ENCODE measurements at places on chromosomes 5 and 9.

DNA sequence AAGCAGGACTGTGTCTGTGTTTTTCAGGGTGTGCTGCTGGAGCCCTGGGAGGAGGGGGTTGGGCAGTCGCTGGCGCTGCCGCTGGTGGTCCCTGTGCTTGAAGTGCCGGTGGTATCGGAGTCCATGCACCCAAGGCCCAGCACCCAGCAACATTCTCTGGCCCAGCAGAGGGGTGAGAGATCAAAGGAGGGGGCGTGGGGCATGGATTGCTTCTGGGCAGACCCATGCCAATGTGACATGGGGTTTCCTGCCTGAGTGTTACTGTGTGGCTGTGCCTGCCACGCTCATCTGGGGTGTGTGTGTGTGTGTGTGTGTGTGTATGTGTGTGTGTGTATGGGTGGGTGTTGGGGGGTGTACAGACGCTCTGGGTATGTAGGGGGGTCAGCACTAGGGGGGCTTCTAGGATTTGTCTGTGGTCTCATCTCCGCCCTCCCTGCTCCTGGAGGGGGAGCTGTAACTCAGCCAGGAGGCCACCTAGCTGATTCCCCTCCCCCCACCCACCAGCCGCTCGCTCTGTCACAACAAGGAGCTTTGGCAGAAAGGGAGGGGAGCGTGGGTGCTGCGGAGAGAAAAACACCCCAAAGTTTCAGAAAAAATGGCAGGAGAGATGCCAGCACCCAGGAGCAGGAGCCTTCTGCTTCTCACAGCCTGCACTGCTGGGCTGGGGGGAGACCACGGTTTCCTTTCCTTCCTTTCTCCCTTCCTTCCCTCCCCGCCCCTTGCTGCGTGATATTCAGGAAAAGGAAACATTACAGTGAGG, 35.9 kb upstream of the HSPA9 start:
- DNase-seq: no peak

DNA sequence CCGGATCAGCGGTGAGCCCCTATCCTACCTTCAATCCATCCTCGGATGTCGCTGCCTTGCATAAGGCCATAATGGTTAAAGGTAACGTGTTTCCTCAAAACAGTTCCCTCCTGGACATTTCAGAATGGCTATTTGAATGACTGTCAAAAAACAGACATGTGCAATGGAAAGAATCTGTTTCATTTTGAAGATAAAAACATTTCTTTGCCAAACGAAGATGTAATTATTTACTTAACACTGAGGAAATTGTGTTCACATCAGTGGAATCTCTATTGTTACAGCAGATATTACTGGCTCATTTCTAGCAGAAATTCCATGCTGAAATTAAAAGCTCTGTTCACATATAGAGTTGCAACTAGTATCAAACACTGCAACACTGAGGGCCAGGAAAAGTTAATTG, 7.1 kb downstream of the ANXA1 start:
- DNase-seq: no peak

DNA sequence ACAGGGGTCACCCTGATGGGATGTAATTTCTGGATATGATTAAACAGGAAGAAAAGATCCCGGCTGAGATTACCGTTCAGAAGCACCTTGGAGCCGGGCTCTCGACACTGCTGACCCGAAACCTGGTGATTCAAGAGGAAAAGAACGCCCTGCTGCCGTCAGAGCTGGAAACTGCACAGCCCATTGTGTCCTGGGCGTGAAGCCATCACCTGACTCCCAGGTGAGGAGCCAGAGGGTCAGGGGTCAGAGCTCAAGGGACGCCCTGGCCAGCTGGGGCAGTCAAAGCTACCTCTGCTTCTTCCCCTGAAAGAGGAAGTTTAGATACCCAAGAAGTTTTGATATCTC, 17.8 kb upstream of the SLC12A7 start:
- DNase-seq: no peak

- DNase-seq: no peak
These were observed 698.4 kb downstream of the DNAH5 start for GRCh38 chr5:13246053-13246452.

DNA sequence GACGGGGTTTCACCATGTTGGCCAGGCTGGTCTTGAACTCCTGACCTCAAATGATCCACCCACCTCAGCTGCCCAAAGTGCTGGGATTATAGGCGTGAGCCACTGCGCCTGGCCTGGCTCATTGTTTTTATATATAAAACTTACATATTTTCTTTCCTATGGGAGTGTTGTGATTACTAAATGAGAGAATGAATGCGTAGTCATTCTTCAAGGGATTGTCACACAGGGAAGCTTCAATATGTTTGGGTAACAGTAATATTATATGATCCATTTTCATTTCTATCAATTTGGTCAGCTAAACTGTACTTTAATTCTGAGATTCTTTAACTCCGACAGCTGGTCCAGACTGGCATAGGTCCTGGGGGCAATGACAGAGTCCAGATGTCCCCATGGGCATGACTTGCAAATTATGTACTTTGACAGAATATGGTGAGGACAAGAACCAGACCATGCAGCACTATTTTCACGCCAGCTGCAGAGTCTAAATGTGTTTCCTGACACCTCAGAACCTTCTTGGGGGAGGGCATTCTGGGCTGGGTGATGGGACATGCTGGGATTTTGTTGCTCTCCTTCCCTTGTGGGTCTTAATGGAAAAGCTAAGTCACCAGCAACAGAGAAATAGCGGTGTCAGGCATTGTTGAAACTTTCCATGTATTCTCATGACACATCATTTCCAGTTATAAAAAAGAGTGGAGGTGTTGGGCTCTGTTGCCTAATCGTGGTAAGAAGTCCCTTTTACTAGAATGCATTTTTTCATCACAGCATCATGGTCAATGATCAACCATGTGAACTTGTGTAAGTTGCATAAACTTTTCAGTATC, 40.9 kb upstream of the TNC start:
- no peak for DNase-seq

GRCh38 chr5:6401410-6401809, 23.1 kb upstream of the MED10 start:
- DNase-seq: no peak

DNA sequence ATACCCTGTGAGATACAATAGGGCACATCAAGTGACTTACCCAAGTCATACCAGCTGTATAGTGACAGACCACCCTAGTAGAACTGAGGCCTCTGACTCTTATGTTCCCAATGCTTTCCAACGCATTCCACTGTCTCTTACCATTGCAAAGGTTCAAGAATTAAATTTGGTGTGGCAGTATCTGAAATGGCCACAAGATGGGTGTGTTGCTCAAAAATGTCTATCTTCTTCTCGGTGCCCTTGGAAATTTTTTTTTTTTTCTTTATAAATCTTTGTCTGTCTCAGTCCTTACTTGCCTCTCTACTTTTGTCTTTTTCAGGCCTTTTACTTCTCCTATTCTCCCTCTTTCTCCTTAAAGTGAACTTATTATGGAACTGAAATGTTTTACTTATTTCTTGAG, 48.4 kb downstream of the GPR21 start:
- no peak for DNase-seq

DNA sequence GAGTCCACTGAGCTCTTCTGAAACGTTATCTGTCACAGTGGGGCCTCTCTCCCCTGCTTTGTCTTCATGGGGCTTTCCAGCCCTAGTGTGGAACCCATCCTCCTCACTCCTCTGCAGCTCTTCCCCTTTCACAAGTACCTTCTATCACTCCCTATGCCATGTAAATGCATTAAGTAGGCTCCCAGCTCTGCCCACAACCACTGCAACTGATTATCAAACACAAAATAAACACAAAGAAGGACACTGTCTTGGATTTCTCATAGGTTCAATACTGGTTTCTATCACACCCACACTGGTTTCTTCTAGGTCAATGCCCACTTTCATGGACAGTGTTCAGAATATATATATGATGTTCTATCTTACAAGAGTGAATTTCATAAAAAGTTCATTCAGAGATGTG, 139.4 kb downstream of the GNAQ start:
- no peak for DNase-seq

DNA sequence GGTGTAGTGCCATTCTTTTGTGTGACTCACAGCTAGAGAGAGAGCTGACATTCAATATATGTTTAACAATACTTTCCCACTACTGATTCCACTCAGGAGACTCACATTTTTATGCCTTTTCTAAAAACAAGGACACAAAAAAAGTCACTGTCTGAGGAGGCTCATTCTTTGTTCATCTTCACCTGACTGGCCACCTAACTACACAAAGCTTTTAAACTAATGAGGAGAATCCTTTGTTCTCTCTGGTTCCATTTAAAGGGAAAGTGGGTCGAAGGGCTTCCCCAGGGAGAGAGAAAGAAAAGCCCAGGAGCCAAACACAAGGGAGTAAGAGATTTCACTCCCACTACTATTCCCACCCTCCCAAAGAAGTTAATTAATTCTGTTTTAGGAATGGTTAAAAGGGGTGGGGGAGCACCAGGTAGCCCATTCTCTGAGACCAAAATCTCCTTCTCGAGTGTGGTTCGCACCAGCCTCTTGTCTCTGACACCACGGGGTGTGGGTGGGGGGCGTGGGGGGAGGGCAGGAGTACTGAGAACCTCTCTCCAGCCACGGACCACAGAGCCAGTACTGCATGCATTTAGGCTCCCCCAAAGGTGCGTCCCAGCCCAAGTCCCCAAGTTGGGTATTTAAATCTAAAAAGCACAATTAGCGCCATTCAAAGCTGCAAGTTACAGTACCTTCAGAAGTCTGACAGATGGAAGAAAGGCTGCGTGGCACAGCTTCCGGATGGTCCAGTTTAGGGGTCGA, 747 bp downstream of the TRPM3 start:
- DNase-seq: no peak

DNA sequence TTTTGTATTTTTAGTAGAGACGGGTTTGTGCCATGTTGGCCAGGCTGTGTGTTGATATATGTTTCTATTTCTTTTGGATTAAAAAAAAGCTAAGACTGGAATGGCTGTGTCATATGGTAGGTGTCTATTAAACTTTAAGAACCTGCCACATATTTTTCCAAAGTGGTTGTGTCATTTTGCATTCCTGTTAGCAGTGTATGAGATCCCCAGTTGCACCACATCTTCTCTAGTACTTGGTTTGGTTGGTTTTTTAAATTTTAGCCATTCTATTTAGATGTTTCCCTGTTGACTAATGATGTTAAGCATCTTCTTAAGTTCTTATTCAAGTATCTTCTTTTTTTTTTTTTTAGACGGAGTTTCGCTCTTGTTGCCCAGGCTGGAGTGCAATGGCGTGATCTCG, 36.2 kb upstream of the MEGF9 start:
- no peak for DNase-seq

DNA sequence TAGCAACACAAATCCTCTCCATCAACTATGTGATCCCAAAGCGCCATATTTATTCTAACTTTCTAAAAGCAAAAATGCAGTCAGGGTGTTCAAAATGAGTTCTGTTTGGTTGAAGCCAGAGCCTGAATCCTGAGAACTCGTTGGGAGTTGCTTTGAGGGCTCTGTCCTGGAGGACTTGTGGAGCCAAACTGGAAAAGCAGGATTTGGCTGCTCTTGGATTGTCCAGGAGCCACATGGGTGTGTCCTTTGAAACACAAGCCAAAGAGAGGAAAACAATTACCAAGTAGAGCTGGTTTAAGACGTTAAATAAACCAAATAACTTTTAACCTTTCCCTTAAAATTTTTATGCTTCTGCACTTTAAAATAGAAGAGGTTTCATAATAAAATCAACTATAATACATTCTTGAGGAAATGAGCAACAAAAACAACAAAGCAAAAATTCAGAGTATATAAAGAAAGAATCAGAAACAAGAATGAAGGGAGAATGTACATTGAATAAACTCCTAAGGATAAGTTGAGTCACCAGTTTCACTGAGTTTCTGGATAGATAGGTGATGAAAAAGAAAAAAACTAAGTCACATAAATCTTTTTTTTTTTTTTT, 13.5 kb downstream of the C5orf46 start:
- DNase-seq: no peak

DNA sequence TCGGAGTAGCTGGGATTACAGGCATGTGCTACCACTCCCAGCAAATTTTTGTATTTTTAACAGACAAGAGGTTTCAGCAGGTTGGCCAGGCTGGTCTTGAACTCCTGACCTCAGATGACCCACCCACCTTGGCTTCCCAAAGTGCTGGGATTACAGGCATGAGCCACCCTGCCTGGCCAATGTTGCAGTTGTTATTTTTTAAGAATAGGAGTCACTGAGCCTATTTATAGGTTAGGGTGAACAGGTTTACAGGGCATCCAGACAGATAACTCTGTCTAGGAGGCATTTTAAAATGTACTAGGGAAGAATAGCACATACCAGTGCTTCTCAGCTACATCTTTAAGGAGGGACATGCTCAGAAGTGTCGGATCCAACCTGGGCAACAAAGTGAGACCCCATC, 60.1 kb upstream of the BNC2 start:
- no peak for DNase-seq

- DNase-seq: peak; percentile 42
These were observed 92.3 kb downstream of the LMX1B start for GRCh38 chr9:126705767-126706697.

GRCh38 chr9:110520120-110520701, 59.3 kb downstream of the SVEP1 start:
- DNase-seq: no peak

DNA sequence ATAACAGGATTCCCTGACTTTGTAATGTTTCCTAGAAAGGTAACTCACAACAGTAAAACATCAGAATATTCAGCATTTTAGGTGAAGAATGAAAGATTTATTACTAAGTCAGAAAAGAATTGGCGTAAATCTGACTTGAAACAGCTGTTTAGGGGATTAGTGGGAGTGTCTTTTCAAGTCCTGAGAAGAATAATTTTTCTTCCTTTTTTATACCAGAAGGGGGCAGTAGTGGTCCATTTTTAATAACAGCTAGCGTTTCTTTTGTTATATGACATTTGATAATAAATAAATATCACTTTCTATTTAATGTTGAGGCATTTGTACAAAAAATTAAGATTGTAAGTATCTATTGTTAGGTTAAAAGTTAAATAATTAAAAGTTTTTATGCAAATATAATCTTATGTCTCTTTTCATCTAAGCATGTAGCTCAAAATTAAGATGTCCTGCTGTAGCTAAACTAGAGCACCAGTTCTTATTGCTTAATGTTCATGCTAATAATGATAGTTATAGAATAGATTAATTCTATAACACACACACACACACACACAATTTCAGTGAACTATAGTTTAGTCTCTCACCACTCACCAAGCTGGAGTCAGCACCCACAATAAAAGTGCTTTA, 258.7 kb upstream of the ARRDC3 start:
- no peak for DNase-seq

DNA sequence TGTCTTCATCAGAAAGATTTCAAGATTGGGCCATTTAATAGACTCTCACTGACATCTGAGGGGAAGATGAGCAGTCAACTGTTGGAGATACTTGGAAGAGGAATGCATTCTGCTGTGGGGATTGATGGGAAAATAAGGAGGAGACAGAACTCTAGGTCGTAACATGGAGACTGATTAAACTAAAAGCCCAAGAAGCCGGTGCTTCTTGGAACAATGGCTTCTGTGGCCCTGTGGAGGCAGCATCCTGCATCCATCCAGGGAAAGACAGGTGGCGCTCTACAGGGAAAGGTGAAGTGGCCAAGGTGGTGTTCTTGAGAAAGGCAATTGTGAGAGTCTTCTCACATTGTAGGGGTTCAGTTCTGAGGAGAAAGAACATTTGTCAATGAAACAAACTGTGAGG, 31.3 kb downstream of the ZFAND5 start:
- no peak for DNase-seq

GRCh38 chr5:160097991-160098390, 21.3 kb downstream of the PWWP2A start:
- no peak for DNase-seq

Data from activated naive CD4-positive, alpha-beta T cell (primary cell).